GM23338 (cell line): ENCODE measurements at places on chromosomes 1 and 21. TPM values are rescaled to one million over a fixed set of nuclear protein-coding genes. Genes with fewer than 3 reads are reported as not detected.

DNA sequence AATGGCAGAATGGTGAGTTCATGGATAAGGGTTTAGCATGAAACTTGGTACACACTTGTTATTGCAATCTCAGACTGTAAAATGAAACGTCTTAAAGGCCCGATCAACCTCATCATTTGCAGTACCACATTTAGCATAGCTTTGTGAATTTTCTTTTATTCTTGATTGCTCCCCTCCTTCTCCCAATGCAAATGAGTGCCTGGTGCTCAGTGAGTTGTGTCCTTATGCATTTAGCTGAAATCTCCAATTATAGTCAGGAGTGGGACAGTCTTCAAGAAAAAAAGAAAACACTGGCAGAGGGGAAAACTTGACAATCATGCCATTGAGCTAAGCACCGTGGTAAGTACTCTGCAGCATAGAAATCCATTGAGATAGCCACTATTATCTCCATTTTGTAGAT is 161.0 kb upstream of the HMCN1 start:
- DNase-seq: no peak
- no peak overlapping the region for H3K4me3 ChIP-seq
- no peaks in the 10 kb centered on the region for H3K36me3 ChIP-seq
- no peak overlapping the region for H3K27ac ChIP-seq
- no peaks in the 10 kb centered on the region for H3K4me1 ChIP-seq

- no peak overlapping the region for H3K27ac ChIP-seq
- no peaks in the 10 kb centered on the region for H3K4me1 ChIP-seq
- H3K36me3 ChIP-seq: no peaks in the 10 kb centered on the region
These were observed 68.5 kb downstream of the GPR88 start for GRCh38 chr1:100606438-100606837.

GRCh38 chr1:1768249-1768992 is 9.8 kb downstream of the NADK start:
- H3K27ac ChIP-seq: no peak overlapping the region
- no peak overlapping the region for H3K4me3 ChIP-seq
- DNase-seq: no peak

Gene OR2L13
- not detected in 2 replicates for total RNA-seq

Gene FALEC
- total RNA-seq: not detected in 2 replicates

Gene LORICRIN
- total RNA-seq: not detected in 2 replicates

Gene ATP6V0B
- 112 and 116 TPM in 2 replicates for total RNA-seq
